GM23248 (cell line): ENCODE measurements at places on chromosomes 2 and 18.

DNA sequence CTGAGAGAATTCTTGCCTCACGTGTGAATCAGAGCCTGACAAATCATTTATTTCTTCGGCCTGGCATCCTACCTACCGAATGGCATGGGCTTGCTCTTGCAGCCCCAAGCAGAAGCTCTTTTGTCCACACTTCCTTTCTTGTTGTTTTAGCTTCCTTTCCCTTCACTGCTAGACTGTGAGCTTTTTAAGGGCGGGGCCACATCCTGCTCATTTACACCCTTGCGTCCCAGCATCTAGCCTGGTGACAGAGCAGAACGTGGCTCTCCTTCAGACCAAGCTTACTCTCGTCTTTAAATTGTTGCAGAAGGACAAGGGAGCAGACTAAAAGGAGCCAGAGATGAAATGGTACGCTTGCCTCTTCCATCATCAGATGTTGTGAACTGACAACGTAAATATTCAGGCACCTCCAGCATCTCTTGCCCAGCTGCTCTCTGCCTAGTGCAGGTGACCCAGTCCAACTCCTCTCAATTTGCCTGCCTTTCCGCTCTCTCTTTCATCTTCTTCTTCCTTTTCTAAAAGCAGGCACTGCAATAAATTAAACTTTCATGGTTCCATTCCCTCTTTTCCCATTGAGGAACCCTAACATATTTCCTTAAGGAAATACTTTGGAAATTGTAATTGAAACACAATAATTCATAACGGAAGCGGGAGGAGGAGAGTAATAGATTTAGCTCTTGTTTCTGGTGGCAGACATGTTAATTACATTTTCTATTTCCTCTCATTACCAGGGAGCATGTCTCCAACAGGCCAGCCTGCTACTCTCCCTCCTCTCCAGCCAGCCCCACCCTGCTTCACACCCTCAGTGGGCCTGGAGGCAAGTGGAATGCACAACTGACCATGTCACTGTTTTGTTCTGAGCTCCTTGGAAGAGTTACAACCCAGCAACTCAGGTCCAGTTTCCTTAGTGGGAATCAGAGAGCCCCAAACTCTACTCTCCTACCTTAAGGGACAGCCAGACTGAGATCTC is 228.1 kb upstream of the TRIB2 start:
- no peak for DNase-seq

DNA sequence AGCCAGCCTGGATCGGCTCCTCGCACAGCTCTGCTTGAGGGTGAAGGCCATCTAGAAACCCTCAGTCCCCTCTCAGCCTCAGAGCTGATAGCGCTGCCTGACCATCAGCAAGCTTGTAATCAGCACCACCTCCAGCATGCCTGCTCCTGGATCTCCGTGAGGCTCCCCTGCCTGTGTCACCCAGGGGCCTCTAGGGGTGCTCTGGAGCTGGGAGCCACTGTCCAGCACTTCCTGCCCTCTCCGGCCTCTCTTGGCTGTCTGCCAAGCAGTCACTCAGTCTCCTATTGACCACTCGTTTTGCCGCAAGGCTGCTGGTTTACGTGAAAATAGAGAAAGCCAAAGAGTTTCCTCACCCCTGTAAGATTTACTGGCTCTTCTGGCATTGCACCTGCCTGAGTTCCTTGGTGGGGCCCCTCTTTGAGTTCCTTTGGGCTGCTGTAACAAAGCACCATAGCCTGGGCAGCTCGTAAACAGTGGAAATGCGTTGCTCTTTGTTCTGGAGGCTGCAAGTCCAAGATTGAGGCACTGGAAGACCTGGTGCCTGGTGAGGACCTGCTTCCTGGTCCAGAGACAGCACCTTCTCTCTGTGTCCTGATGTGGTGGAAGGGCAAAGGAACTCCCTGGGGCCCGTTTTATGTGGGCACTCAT is 17.9 kb downstream of the CAPN10 start:
- DNase-seq, result peak; percentile 52

- DNase-seq, result peak; percentile 30
Measured at GRCh38 chr2:232857158-232857563, 12.9 kb upstream of the SNORC start.

DNA sequence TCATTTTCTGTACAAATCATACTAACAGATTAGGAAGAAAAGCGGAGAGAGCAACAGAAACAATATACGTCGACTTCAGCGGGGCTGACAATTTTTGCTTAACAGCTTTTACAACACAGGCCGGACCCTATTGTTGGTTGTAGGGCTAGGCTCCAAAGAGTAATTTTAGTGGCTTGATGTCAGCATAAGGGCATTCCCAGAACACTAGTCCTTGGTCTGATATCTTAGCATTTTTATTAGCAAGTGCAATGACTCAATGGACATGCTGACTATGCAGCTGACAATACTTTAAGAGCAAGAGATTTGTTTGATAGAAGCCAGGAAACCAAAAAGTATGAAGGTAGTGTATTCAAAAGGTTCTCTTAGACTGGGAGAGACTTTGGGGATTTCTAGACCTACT is 209.9 kb downstream of the LNPK start:
- no peak for DNase-seq

DNA sequence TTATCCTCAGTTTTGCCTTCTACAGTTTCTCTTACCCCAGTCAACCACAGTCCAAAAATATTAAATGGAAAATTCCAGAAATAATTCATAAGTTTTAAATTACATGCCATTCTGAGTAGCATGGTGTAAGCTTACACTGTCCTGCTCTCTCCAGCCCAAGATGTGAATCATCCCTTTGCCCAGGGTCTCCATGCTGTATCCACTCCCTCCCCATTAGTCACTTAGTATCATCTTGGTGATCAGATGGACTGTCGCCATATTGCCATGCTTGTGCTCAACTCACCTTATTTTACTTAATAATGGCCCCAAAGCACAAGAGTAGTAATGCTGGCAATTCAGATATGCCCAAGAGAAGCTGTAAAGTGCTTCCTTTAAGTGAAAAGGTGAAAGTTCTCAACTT is 18.5 kb upstream of the CCNT2 start:
- peak; percentile 39 for DNase-seq

DNA sequence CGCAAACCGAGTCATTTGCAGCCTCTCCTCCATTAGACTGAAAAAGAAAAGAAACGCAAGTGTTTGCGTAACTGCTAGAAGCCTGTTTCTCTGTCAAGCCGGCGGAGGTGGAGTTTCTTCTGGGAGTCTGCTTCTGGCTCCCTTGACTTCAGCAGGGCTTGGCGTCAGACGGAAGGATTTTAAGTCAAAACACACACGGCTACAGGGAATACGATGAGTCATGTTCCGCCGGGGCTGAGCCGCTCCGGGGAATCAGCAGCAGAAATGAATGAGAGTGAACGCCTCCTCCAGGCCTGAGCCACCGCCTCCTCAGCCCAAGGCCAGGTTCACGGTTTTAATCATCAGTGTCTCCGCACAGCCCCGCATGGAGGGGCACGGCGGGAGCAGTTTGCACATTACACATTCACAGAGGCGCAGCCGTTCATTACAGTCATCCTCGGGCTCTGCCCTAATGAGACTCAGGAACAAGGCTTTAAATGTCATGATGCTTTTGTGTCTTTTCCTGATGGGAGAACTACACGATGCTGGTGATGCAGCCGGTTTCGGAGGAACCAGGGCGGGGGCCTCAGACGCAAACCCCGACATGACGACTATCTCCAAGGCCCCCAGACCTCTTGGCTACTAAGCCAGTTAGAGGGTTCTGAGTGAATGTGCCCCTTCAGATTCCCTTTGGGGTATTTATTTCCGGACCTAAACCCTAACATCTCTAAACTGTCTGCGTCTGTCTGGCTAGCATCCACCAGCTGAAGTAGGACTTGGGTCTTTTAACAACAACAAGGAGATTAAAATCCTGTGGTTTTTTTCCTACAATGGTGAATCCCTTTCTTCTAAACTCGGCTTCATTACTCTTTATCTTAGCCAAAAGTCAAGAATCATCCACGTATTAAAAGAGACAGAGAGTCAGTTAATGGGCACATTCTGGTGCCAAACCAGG is 11.1 kb upstream of the SCG2 start:
- DNase-seq, result peak; percentile 99

- DNase-seq, result no peak
Measured at GRCh38 chr2:75094405-75094804, 104.9 kb downstream of the TACR1 start.

- peak; percentile 65 for DNase-seq
Measured at GRCh38 chr2:236661061-236661761, 91.6 kb downstream of the ACKR3 start.

DNA sequence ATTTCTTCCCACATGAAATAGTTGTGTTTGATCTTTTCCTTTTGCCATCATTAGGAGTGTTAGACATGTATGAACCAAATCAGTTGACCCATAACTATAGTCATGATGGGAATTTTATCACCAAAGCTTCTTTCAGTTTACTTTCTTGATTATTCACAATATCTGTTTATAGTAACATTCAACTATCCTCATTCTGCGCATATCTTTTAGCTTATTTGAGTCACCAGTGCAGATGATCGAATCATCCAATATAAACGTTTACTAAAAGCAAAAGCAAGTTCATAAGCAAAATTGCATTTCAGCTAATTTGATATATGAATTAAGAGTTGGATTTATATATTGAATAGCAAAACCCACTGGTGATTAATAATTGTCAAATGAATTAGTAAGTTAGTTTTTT is 216.4 kb downstream of the XIRP2 start:
- no peak for DNase-seq

GRCh38 chr18:40874233-40874632 is 1080.8 kb upstream of the PIK3C3 start:
- DNase-seq, result peak; percentile 58

DNA sequence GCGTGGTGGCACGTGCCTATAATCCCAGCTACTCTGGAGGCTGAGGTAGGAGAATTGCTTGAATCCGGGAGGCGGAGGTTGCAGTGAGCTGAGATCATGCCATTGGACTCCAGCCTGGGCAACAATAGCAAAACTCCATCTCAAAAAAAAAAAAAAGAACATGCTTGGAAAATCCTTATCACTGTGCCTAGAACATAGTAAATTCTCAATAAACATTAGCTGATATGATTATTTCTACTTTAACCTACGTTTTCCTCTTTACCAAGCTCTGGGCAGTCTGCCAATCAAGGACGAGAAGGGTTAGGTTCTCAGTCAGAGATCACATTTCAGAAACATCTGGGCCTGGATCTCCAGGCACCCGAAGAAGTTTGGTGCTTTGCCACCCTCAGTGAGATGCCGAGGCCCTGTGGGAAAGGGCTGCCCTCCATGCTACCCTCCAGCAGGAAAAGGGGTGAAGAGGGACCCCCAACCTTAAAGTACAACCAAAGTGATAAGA is 107.7 kb downstream of the BCL11A start:
- peak; percentile 20 for DNase-seq

DNA sequence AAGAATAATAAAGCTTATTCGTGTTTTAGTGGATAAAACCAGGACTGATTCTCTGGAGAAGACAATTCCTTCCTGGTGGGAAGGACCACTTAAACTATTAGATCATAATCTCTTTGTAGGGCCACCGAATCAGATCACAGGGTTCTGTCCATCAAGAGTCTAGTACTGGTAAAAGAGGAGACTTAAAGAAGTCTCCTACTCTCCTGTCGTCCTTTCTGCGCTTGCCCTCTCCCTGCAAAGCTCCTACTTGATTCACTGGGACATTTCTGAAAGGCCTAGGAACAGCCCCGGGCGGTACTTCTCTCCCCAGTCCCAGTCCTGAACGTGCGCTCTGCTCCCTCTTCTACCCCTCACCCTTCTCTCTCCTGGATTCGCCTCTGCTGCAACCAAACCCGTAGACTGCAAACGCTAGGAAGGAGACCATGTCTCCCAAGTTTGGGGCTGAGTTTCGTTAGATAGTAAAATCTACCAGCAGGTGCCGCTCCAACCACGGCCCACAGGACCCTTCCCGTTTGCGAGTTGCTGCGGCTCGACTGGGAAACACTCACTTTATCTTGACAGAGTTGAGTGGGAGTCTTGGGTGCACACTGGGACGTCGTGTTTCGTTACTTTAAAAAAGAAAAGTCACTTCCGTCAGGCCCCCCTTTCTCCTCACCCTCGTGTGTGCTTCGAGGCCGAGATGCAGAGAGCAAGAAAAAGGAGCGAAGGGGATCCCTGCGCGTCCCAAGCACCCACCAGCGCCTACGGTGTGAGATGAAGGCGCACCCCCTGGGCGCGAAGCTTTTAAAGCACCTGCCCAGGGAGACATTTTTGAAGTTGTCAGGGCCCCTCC is 923 bp downstream of the FIGLA start:
- peak; percentile 68 for DNase-seq

- peak; percentile 57 for DNase-seq
Measured at GRCh38 chr2:71453404-71454220, at the start of gene DYSF. Gene DYSF, plus strand, starts transcription at chr2:71453561.

DNA sequence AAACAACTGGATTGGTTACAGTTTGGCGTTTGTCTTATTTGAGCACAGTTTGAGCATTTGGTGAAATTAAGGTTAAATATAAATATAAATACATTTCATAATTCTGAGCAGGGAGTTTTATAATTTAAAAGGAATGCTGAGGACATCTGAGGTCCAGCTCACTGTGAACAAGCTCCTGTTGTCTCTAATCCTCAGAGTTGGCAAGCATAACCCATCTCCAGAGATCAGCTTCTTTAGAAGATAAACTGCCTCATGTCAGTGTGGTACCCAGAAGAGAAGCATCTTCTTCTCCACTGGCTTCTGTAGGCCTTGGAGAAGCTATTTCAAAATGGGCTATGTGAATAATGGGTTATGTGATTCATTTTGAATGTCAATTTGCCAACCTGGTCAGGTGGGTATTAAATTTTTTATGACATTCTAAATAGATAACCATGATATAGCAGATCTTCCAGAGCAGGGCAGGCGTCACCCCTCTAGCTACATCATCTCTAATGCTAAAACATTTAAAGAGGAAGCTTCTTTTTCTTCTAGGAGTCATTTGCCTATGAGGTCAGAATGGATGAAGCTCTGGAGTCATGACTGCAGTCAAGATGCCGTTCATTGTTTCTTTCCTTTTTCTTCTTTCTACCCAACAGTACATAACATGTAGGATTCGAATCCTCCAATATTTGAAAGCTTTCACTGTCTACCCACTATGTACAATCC is 324.0 kb downstream of the RNF144A start:
- no peak for DNase-seq

DNA sequence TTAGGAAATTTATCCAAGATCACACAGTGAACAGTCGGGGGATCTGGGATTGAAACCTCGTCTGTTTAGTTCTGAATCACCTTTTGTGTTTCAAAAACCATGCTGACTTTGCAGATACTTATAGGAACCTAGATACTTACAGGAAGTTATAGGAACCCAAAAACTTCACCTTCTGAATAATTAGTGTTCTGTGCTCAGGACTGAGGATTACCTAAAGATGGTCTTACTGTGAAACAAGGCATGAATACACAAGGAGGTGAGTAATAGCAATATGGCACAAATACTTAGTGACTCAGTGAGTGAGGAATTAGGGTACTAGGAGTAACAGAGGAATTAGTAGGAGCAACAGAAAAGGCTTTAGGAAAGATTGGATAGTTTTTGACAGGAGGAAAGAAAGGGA is 145.5 kb downstream of the LRATD1 start:
- DNase-seq, result peak; percentile 84
